Adipose tissue (tissue), 3 donors: ENCODE measurements at places on chromosomes 1 and 21. TPM values are rescaled to one million over a fixed set of nuclear protein-coding genes. Genes with fewer than 3 reads are reported as not detected.

The OR2L3 gene
- not detected for polyA plus RNA-seq

The GREM2 gene
- polyA plus RNA-seq = 0.03 TPM

The SLC30A1 gene
- polyA plus RNA-seq = 20.5 TPM

The NBPF4 gene
- not detected for polyA plus RNA-seq

The CD52 gene
- 27.6 TPM for polyA plus RNA-seq

The DTL gene
- polyA plus RNA-seq = 0.90 TPM

The ALDH9A1 gene
- polyA plus RNA-seq = 63.1 TPM

The CAPN2 gene
- 115 TPM for polyA plus RNA-seq

The KIAA1614 gene
- polyA plus RNA-seq = 3.3 TPM

The SHE gene
- polyA plus RNA-seq = 3.2 TPM

The NECTIN4 gene
- polyA plus RNA-seq = 3.3 TPM

The GUCA2A gene
- 0.70 TPM for polyA plus RNA-seq

The ARMH1 gene
- polyA plus RNA-seq = 0.56 TPM

The MIXL1 gene
- not detected for polyA plus RNA-seq

The RGS13 gene
- 0.37 TPM for polyA plus RNA-seq

The GLIS1 gene
- 0.22 TPM for polyA plus RNA-seq
